AG04449 (cell line): ENCODE measurements at places on chromosomes 16 and 17.
A peak's percentile ranks its signal among the peaks of the same experiment; 100 is the strongest.

- DNase-seq = no peak
These were observed 20.1 kb downstream of the CCDC102A start for GRCh38 chr16:57516176-57516725.

GRCh38 chr17:50825188-50825587 lies 10.2 kb upstream of the WFIKKN2 start:
- no peak for DNase-seq

GRCh38 chr16:80158766-80159165 lies 382.0 kb upstream of the DYNLRB2 start:
- DNase-seq = no peak

DNA sequence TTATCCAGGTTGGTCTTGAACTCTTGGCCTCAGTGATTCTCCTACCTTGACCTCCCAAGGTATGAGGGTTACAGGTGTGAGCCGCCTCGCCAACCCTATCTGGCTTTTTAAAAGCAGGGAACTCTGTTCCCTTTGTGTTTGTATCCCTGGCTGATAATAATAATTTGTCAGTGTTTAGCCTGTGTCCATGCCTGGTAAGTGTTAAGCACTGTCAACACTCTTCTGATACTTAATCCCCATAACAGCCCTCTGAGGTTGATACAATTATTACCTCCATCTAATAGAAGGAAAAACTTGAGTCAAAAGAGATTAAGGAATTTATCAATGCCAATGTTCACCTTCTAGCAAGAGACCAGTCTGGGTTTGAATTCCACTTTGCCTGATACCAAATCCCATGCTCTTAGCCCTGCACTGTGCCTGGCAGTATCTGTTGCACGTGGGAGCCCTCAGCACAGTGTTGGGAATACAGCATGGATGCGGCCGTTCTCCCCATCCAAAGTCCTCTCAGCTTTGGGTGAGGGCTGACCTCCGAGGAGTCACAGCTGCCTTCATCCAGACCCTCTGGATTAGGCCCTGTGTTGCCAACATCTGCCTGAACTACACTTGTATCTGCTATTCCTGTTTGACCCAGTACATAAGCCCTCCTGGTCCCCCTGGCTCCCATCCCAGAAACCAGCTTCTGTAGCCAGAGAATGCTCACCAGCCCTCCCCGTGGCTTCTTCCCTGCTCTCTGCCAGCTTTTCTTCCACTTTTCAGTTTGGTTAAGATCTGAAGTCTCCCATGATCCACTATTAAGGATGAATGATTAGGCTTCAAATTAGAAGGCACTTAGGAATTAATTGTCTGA lies 335.6 kb upstream of the ASIC2 start:
- no peak for DNase-seq

GRCh38 chr17:75998327-75998795 lies 2.3 kb upstream of the CDK3 start:
- no peak for DNase-seq

DNA sequence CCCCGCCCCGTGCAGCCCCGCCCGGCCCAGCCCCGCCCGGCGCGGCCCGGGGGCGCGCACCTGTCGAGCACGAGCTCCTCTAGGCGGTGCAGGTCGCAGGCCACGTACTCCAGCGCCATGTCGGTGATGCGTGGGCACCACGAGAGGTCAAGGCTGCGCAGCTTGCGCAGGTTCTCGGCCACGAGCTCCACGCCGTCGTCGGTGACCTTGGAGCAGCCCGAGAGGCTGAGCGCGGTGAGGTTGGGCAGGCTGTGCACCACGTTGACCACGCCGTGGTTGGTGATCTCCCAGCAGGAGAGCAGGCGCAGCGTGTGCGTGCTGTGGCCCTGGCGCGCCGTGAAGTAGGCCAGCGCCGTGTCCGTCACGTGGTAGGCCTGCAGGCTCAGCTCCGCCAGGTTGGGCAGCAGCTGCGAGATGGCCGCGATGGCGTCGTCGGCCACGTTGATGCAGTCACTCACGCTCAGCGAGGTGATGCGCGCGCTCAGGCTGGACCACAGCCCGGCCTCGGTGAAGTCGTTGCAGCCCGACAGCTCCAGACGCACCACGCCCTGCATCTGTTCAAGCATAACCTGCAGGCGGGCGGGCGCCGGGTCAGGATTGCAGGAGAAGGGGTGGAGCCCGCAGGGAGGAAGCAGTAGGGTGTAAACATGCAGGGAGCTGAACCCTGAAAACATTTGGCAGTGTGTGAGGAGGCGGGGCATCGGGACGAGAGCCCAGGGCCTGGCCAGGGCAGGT lies 5.3 kb upstream of the WDR24 start:
- no peak for DNase-seq

DNA sequence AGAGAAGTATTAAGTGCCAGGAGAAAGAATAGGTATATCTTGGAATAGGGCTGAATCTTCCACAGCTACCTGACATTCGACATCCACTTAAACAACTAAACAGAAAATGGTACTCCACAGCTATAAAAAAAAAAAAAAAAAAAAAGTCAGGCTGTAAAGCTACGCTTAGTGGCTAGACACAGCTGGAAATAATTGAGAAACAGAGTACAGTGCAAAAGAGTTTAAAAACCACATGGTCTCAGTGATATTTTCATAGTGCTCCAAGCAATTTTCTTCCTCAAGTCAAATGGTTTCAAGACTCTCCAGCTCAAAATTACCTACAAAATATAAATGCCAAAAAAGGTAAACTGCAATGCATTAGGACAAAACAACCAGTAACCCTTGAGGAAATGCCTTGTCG lies 607.1 kb downstream of the KCNJ2 start:
- no peak for DNase-seq

- DNase-seq = no peak
These were observed 9.0 kb downstream of the DNAAF8 start for GRCh38 chr16:4743226-4743878.

GRCh38 chr17:81621494-81622130 lies 15.3 kb downstream of the NPLOC4 start:
- DNase-seq = no peak

DNA sequence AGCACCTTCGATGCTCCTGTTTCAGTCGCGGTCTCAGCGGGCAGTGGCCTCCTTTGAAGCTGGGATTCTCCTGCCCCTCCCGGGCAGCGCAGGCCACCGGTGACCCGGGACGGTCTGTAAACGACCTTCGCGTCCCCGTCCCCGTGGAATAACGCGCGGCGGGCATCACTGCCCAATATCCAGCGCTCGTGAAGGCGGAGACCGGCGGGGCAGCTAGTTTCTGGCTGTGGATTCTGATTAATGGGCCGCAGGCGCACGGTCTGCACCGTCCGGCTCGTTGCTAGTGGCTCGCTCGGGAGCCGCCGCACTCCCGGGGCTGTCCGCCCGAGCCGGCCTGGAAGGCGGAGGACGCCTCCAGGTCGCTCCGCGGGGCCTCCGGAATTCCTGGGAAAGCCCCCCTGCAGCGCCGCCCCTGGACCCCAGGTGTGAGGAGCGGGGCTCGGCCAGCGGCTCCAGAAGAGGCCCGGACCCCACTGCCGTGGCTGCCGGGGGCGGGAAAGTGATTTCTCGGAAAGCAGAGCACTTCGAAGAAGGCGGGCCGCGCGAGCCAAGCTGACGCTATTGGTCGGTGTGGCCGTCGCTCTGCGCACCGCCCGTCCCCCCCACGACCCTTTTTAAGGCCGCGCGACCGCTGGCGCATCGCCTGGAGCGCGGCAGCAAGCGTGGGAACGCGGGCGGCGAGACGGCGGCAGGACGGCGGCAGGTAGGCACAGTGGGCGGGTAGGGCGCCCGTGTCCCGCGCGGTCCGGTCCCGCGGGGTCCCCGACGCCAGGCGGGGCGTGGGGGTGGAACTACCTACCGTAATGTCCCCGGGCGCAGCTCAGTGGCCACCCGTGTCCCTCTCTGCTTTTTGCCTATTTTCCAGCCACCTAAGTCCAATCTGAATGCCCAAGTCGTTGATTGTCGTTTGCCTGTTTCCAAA lies at the start of gene IRF8:
IRF8 (plus strand) TSS at position 642 of the 922 bp plus-strand sequence. CDS start 3,854 bp downstream, outside the sequence.
- no peak for DNase-seq

GRCh38 chr17:68577497-68577821 lies 23.7 kb downstream of the FAM20A start:
- DNase-seq = no peak

DNA sequence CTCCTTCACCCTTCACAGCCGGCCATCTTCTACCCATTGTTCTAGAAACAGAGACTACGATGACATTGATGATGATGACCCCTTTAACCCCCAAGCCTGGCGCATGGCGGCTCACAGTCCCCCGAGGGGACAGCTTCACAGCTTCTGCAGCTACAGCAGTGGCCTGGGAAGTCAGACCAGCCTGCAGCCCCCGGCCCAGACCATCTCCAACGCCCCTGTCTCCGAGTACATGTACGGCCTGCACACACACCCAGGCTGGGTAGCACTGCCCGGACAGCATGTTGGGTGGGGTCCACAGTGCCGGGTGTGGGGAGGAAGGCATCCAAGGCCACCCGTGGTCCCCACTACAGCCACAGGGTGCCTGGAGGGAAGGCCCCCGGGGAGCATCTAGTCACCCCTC lies 21.0 kb upstream of the DNAI2 start:
- DNase-seq = no peak

DNA sequence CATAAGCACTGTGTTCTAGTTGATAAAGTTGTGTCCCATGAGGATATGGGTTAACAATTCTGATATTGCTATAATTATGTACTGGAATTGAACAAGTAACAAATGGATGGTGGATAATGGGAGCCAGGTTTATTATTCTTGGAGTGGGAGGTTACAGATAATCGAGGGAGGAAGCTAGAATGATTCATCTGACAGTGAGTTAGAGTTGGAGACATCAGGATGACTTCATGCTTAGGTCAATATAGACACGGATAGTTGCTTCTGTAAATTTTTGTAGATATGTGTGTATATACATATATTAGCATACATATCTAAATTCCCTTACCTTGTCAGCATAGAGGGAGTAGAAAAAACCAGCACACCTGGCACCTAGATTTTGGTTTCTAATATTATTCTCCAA lies 293.4 kb downstream of the SHISA9 start:
- DNase-seq = no peak

GRCh38 chr17:2837147-2837561 lies 40.9 kb downstream of the RAP1GAP2 start:
- DNase-seq = no peak

DNA sequence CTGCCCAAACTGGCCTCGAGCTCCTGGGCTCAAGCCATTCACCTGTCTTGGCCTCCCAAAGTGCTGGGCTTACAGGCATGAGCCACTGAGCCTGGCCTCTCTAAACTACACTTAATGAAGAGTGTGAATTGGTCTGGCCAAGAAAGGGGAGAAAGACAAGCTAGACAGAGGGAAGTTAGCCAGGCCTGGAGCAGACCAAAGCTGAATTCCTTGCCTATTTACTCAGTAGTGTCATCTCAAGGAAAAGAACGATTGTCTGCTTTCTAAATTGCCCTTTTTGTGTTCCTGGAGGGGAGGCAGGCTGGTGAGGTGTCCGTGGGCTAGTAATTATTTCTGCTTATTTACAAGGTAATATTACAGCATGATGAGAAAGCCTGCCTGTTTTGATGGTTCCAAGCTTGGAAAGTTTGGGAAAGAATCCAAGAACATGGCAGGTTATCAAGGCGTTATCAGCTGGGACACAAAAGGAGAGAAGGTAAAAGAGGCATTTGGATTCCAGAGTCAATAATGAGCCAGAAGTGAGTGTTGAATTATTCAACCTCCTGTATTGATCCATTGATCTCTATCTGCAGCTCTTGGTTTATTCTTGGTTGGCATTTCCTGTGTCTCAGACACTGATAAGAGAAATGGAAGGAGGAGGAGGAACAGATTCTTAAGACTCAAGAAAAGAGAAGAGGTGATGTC lies 6.3 kb upstream of the CBFB start:
- DNase-seq = peak; percentile 31

- no peak for DNase-seq
These were observed 49.4 kb upstream of the PVALEF start for GRCh38 chr17:81115749-81116464.

- no peak for DNase-seq
These were observed 37.7 kb upstream of the IRX5 start for GRCh38 chr16:54892981-54893380.

DNA sequence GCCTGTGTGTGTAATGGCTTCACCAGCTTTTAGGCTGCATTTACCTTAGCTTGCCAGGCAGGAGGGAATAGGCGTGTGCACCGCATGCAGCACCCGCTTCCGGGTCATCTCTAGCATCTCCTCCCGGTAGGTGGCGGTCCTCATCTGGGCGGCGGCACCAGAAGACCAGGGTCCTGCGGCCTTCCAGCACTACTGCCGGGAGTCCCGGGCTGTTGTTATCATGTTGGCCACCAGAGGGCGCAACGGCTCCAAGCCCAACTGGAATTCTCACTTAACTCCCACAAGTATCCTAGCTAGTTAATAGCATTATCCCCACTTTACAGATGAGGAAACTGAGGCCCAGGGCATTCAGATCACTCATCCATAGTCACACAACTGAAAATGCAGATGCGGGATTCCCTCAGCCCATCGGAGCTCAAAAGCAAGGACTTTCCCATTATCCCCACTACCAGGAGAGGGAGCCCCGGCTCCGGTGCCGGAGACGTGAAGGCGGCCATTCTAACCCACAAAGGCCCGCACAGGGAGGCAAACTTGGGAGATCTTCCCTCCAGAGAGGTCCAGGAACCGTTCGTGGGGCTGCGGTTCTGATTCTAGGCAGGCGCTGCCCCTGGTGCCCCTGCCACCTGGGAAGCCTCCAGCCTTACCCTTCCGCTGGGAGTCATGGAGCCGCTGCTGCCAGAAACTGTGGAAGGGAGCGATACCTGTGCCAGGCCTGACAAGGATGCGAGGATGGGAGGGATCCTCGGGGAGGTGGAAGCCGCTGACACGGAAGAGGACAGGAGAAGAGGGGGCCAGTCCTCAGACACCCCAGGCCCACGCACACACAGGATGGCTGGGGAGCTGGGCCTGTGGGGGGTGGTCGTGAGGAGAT lies 23.9 kb downstream of the LGALS9 start:
- DNase-seq = no peak

GRCh38 chr17:31815212-31815730 lies 43.8 kb downstream of the COPRS start:
- no peak for DNase-seq

GRCh38 chr17:40431231-40431602 lies 12.0 kb upstream of the IGFBP4 start:
- DNase-seq = no peak

GRCh38 chr16:4763791-4764190 lies 3.2 kb downstream of the ZNF500 start:
- DNase-seq = no peak

GRCh38 chr16:9660898-9661297 lies 521.3 kb downstream of the GRIN2A start:
- DNase-seq = no peak

GRCh38 chr17:9021158-9021991 lies at the start of gene NTN1:
TSS of gene NTN1 (plus strand) at chr17:9021510. CDS start at chr17:9022374, 864 bp downstream.
- no peak for DNase-seq

GRCh38 chr17:71413935-71414334 lies 706.9 kb upstream of the SOX9 start:
- DNase-seq = no peak

GRCh38 chr16:66447491-66447890 lies 20.4 kb downstream of the BEAN1 start:
- DNase-seq = no peak

- no peak for DNase-seq
These were observed 82.6 kb upstream of the GNAO1 start for GRCh38 chr16:56108724-56109123.

GRCh38 chr17:68437979-68438822 lies 19.1 kb downstream of the WIPI1 start:
- no peak for DNase-seq

GRCh38 chr16:10878328-10878643 lies 1.3 kb downstream of the CIITA start:
- no peak for DNase-seq

GRCh38 chr16:49486400-49486799 lies 112.8 kb downstream of the C16orf78 start:
- DNase-seq = no peak
